ENCODE measurements at places on chromosomes 6 and 20.

- DNase-seq, result no peak
Observed at GRCh38 chr6:163998496-163998895, 584.0 kb downstream of the QKI start.

- no peak for DNase-seq
Observed at GRCh38 chr6:47097092-47097945, 55.2 kb upstream of the ADGRF1 start.

GRCh38 chr20:4812641-4813075, 90.9 kb downstream of the PRND start:
- DNase-seq, result no peak

GRCh38 chr6:52667572-52667971, 3.3 kb upstream of the TMEM14A start:
- no peak for DNase-seq

- no peak for DNase-seq
Observed at GRCh38 chr20:60935971-60936370, 316.1 kb upstream of the CDH4 start.

DNA sequence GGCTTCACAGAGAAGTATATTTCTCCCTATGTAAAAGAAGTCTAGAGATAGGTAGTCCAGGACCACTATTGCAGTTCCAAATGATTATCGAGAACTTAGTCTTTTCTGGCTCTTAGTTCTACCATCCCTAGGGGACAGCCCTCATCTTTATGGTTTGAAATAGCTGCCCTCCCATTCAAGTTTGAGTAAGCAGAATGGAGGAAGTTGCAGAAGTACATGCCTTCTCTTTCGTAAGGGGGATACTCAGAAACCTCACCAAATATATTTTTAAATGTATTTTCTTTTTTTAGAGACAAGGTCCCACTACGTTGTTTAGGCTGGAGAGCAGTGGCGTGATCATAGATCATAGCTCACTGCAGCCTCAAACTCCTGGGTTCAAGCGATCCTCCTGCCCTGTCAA, 236.8 kb upstream of the RREB1 start:
- no peak for DNase-seq

GRCh38 chr6:11067348-11067747, 23.2 kb upstream of the ELOVL2 start:
- DNase-seq, result no peak

DNA sequence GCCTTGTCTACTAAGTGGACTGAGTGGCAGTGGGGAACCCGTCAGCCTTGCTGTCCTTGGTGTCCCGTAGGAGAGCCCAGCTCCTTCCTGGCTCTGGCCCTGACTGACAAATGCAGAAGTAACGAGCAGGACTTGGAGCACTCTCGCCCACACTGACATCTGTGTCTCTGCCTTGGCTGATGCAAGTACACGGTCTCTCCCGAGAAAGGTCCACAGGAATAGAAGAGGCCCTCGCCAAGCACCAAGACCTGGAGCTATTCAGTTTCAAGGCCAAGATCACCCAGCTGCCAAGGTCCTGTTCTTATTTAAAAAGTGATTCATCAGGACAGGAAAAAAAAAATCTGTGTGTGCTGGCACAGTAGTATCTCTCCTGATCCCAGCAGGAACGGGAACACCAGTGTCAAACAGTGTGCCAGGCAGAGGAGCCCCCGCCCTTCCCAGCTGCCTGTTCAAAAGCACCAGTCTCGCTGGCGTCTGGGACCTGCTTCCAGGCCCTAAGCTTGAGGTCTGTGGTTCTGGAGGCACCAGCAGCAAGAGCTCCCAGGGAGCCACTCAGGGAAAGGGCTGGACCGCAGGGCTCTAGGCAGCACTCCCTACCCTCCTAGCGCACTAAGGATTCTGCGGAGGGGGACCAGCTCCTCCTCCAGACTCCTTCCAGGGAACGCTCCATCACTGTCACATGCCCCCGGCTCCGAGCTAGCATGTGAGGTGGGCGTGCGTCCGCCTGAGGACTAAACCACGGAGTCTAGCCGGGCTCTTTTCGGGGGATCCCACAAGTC, 376.9 kb downstream of the RNGTT start:
- DNase-seq, result no peak

GRCh38 chr6:130771741-130772140, 55.5 kb upstream of the SMLR1 start:
- no peak for DNase-seq

DNA sequence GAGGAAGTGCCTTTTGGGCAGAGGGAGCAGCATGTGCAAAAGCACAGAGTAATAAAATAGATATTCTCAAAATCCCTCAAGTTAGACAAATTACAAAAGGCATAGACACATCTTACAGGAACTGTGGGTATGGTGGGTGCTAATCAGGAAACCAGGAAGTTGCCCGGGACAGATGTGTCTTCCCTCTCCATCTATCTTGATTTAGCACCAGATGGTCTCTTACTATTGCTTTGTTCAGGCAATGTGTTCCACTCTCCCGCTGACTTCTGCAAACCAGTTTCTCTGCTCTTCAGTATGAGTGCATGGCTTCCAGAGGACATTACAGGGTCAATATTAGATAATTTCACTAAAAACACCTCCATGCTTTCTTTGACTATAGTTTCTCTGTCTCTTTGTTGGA, 13.2 kb downstream of the CITED2 start:
- no peak for DNase-seq

DNA sequence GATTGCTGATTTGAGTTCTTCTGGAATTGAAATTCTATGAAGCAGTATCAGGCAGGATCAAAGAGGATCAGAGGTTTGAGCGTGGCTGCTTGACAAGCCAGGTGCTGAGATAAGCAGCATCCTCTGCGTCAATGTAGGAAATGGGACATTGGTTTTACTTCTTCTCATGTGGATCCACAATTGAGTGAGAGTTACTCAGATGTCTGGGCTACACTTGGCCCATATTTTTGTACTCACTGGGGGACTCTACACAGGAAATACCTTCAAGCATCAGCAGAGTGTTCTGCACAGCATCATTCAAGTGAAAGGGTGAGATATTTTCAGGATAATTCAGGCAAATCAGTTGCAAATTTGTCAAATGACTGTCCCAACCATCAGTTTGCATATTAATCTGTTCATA, 613.9 kb upstream of the ARID1B start:
- no peak for DNase-seq

DNA sequence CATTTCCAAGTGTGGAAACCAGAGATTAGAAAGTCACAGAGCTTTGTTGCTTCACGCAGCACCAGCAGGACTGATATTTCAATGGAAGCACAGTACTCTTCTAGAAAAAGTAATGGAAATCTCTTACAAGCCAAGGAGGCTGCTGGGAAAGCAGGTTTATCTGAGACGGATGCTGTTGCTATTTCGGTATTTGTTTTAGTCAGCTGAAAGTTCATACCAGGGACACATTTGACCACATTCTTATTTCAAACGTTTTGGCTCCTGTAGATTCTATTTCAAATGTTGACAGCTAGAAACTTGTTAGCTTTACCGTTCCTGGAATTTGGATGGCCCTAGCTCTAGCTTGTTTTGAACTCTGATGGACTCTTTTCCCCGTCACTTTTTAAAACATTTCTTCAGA, 3.7 kb upstream of the TMEM242 start:
- no peak for DNase-seq

DNA sequence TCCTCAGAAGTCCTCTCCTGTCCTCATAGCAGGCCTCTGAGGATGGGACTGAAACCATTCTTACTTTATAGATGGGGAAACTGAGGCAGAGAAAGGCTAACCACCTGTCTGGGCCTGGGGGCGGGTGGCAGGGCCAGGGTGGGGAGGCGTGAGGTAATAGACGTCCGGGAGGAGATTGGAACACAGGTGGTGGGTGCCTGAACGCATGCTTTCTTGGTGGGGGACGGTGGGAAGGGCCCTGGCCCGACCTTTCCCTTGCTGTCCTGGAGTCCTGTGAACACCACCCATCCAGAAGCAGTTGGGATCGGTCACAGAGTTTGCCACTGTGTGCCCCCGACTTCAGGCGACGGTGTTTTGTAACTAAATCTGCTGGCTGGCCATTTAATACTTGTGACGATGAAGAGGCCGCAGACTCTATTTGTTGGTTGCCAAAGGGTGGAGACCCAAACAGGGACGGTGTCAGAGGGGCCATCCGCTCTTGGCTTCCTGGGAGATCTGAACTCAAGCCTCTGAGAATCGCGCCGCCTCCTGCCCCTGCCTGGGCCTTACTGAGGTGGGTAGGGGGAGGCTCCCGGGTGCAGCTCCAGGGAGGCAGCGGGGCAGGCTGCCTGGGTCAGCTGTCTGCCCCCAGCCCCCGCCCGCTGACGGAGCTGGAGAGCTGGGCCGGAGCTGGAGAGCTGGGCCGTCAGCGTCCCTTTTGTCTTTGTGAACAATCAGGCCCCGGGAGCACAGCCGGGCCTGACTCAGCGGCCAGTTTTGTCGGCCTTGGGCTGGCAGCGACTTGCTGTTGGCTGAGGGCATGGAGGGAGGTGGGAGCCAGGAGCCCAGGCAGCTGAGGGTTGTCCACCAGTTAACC, 4.1 kb downstream of the RBM38 start:
- no peak for DNase-seq

DNA sequence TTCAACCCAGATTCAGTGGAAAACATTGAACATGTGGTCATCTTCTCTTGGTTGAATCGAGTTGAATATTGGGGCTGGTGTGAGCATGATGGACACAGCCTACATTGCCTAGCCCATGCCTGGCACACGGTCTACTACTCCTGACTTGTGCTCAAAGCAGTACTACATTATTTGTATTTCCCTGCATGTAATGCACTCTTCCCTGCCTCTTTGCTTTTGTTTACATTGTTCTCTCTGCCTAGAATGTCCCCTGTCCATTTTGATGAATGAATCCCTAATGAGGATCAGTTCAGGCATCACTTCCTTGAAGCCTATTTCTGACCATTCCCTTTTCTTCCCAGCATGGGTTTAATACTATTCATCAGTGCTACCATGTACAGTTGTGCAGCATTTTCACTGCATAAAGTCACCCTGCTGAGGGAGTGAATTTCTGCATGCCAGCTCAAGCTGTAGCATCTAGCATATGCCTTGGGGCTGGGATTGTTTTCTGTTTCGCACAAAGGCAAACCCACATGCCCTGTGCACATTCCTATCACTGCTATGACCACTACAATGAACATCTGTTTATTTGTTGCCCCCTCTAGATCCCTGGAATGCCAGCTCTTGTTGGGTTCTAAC, 75.3 kb upstream of the CCN6 start:
- DNase-seq, result no peak

Data from stimulated activated CD8-positive, alpha-beta memory T cell treated with anti-CD3 and anti-CD28 coated beads, Interleukin-2, amount 100 ng/mL, for 48 hours (primary cell).